GM23338 (cell line): ENCODE measurements at places on chromosomes 3 and 15. TPM values are rescaled to one million over a fixed set of nuclear protein-coding genes. Genes with fewer than 3 reads are reported as not detected.
A peak's percentile ranks its signal among the peaks of the same experiment; 100 is the strongest.

GRCh38 chr15:87348746-87349145 is 907.8 kb downstream of the NTRK3 start:
- DNase-seq: no peak

DNA sequence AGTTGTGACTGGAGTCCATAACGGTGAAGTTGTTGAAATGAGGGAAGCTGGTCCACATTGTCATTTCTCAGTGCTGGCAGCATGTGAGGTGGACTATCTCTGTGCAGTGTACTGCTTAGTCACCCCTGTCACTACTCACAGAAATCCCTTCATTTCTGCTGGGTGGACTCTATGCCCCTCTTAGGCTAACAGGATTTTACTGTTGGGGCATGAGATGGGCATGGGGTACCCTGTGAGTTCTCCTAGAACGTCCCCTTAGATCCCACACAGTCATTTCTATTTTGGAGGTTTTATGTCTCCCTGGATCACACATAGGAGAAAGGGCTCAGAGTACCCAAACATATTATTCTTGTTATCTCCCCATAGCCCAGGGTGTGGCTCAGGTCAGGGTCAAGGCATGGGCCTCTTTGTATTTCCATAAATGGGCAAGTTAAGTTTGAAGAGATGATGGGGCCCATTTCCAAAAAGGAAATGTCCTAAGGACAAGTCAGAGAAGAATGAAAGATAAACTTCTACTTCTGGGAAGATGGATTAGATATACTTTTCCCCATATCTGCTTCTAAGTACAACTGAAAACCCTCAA is 15.2 kb downstream of the P2RY1 start:
- no peak for DNase-seq

The TMEM207 gene
- not detected in 2 replicates for total RNA-seq

DNA sequence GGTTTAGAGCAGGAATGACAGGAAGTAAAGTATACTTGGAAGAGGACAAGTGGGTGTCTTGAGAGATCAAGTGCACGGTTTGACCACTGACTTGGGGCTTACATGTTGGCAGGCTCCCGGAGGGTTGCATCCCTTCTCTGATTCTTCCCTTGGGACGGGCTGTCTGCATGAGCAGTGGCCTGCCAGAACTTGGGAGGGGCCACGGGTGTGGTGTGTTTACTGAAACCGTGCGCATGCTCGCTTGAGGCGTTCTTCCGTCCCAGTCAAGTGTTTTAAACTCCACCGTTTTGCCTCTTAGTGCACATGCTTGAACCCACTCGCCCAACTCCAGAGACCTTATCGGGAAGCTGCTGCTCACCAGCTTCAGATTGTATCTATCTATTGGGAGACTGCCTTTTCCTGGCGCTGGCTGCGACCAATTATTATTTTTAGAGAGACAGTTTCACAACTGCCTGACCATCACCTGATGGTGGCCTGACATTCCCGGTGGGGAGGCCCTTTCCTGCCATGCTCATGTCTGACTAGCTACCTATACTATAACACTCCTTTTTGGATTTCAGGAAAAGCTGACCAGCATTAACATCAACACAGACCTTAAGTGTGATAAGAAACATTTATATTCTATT is 14.9 kb upstream of the C3orf22 start:
- DNase-seq: no peak

The CCDC39 gene
- 0.52 TPM in 1 of 2 replicates, not detected in the other for total RNA-seq

DNA sequence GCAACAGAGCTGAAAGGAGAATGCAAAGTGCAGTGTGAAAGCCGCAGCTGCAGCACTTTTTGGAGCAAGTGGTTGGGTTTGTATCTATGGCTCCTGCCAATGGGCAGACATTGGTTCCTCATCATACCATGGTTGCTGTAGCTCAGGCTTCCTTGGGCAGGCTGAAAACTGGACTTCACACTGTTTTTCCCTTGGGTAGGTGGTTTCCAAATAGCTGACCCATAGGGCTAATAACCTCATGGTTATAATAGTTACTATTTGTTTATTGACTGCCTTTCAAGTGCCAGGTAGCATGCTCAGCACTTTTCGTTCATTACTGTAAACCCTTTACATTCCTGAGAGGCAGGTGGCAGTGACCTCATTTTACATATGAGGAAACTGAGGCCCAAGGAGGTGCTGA is 4.5 kb downstream of the CGNL1 start:
- no peak for DNase-seq

DNA sequence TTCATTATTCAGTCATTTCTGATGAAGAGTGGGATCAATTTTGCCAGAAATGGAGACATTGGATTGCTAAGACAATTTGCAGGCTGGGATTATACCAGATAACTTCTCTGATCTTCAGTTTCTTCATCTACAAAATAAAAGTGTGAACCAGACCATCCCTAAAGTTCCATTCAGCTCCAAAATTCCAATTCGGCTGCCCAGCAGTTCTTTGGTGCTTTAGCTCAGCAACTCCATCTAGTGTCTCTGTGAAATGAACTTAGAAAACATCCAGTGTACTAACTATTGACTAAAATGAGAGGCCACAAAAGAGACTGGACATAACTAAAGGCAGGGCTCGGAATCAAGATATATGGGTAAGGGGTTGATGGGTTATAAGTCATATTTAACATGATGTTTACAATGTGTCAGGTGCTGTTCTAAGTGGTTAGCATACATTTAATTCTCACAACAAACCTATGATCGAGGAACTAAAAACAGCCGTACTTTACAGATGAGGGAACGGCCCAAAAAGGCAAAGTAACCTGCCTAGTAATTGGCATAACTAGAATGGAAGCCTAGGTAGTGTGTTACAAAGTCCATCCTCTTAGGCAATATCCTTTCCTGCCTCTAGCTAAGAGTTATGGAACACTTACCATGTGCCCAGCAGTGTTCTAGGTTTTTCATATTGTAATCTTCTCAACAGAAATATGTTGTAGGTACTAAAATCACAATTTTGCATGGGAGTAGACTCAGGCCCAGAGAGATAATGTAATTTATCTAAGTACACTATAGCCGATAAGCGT is 17.0 kb downstream of the THAP10 start:
- DNase-seq: peak; percentile 37

GRCh38 chr3:136350132-136350531 is 100.0 kb downstream of the PCCB start:
- no peak for DNase-seq

- DNase-seq: no peak
Measured at GRCh38 chr3:168053115-168053514, 42.6 kb downstream of the GOLIM4 start.
